Activated T-helper 1 cell treated with anti-CD3 and anti-CD28 coated beads, Interleukin-12 subunit alpha, Interleukin-12 subunit beta, Interleukin-2, Interleukin-4 antibody, amounts not matched to agents 30 ng/mL and 10 ng/mL and 1 ng/mL, durations not matched to agents 14 hours and 24 hours and 36 hours (primary cell): ENCODE measurements at places on chromosomes 4 and X.

DNA sequence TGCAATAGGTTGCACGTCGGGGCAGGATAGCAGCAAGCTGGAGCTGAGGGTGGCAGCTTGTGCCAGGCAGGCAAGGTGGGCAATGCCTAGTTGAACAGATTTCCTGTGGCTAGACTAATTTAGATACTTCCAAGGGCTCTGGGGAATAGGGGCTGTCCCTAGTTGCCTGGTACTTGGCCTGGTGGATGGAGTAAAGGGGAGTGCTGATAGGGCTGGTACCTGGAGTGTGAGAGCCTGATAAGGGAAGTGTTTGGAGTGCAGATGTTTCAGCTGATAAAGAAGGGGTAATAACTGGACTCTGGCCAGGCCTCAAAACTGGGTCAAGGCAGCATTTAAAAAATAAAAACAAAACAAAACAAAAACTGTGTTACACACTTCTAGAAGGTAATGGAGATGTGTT lies 665.5 kb downstream of the CCSER1 start:
- no peaks in the 10 kb centered on the region for H3K4me1 ChIP-seq
- H3K4me3 ChIP-seq: no peak overlapping the region
- no peaks in the 10 kb centered on the region for H3K36me3 ChIP-seq
- H3K27ac ChIP-seq: no peak overlapping the region
- no peaks in the 10 kb centered on the region for H3K27me3 ChIP-seq
- no peak for DNase-seq

DNA sequence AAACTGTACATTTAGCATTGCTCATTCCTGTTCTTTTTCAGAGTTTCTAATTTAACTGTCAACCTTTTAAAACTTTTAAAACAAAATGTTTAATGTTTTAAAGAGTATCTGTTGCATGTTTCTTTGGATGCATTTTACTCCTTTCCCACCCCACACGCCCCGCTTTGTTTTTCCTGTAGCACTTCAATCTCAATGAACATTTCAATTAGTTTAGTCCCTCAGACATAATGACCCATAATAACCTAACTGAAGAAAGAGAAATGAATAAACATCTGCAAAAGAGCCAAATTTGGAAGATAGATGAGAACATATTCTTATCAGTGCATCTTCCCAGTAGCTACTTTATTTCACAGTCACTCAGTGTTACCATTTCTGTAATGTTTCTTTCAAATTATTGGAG lies 7.5 kb downstream of the PCDH10 start:
- DNase-seq: no peak
- H3K4me1 ChIP-seq: peaks cover 8% of the 10 kb centered on the region
- H3K36me3 ChIP-seq: no peaks in the 10 kb centered on the region
- H3K27ac ChIP-seq: no peak overlapping the region

DNA sequence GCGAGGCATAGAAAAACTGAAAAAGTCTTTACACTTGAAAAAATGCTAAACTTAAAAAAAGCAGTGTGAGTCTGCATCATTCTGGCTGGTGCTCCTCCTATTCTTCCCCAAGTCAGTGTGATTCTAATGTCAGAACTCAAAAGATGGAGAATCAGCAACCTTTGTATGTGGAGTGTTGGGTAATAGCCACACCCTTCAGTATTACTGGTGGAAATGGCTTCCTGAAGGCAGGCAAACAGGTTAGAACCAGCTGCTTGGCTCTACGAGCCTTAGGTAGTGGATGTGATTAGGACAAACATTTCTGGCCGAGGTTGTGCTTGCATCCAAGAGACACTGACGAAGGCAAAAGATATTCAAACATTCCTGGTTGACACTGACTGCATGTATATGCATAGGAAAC lies 353.4 kb upstream of the TACR3 start:
- no peak overlapping the region for H3K27ac ChIP-seq
- no peaks in the 10 kb centered on the region for H3K4me1 ChIP-seq
- no peak for DNase-seq
- H3K27me3 ChIP-seq: no peaks in the 10 kb centered on the region
- H3K4me3 ChIP-seq: no peak overlapping the region
- no peaks in the 10 kb centered on the region for H3K36me3 ChIP-seq

- H3K36me3 ChIP-seq: no peaks in the 10 kb centered on the region
- no peak overlapping the region for H3K27ac ChIP-seq
- H3K4me3 ChIP-seq: no peak overlapping the region
- peaks cover 31% of the 10 kb centered on the region for H3K27me3 ChIP-seq
- DNase-seq: no peak
These were observed 42.5 kb downstream of the RTL5 start for GRCh38 chrX:72089254-72089653.

GRCh38 chr4:7691982-7692381 lies 247.7 kb downstream of the AFAP1 start:
- H3K36me3 ChIP-seq: no peaks in the 10 kb centered on the region
- no peaks in the 10 kb centered on the region for H3K4me1 ChIP-seq
- no peak for DNase-seq
- no peak overlapping the region for H3K4me3 ChIP-seq

DNA sequence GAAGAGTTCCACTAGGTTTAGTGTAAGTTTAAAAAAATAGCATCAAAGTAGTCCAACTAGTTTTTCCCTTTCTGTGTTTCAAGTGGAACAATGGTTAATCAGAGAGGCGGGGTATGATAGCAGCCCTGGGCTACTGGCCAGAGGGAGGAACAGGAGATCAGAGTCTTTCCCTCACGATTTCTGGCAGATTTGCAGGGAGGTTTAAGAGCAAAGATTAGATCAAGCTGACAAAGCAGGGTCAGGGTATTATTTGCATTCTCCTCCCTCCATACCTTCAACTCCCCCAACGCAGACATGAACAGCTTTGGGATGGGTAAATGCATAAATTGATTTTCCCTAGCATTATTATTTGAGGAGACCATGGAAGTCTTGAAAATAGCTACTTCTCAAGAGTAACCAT lies 277.6 kb upstream of the DIAPH2 start:
- H3K27ac ChIP-seq: no peak overlapping the region
- no peak overlapping the region for H3K4me3 ChIP-seq
- no peaks in the 10 kb centered on the region for H3K4me1 ChIP-seq
- no peak for DNase-seq

GRCh38 chr4:75107755-75108612 lies 175.1 kb downstream of the PARM1 start:
- no peak for DNase-seq
- no peaks in the 10 kb centered on the region for H3K4me1 ChIP-seq
- no peak overlapping the region for H3K4me3 ChIP-seq
- no peaks in the 10 kb centered on the region for H3K27me3 ChIP-seq
- no peak overlapping the region for H3K27ac ChIP-seq
- no peaks in the 10 kb centered on the region for H3K36me3 ChIP-seq
